ENCODE measurements at places on chromosomes 11 and 22.

- no peak for DNase-seq
These were observed at the start of gene NTM for GRCh38 chr11:131370090-131370751. NTM (plus strand) TSS chr11:131370615.

DNA sequence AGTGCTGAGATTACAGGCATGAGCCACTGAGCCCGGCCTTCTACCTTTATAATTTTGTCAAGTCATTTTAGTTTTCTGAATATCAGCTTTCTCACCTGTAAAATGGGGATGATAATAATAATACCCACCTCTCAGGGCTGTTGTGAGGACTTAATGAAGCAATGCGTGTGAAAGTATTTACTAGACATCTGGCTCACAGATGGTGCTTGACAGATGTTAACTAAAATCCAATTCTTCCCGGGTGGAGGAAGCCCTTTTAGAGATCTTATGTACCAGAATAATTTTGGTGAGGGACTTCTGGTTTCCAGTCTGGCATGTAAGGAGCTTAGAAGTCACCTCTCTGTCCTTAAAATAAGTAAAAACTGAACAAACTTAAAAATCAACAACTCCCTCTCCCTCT is 43.7 kb upstream of the NUP160 start:
- DNase-seq: no peak

DNA sequence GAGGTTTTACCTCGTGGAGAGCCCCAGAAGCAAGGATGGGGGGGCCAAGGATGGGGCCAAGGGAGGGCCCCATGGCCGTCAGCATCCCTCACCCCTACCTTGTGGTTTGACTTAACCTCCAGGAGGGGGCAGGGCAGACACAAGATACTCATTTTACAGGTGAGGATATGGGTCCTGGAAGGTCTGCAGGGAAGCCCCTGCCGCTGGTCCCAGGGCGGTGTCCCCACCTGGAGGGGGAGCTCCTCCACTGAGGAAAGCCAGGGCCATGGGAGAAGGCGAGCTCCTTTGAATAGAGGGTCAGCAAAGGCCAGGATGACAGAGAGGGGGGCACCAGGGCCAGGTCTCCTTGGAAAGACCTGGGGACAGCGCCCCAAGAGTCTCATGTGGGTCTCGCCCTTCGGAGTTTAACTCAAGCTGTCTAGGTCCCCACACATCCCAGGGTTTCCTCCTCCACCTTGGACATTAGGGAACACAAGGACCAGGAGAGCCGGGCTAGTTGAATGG is 5.9 kb upstream of the ADORA2A start:
- no peak for DNase-seq

DNA sequence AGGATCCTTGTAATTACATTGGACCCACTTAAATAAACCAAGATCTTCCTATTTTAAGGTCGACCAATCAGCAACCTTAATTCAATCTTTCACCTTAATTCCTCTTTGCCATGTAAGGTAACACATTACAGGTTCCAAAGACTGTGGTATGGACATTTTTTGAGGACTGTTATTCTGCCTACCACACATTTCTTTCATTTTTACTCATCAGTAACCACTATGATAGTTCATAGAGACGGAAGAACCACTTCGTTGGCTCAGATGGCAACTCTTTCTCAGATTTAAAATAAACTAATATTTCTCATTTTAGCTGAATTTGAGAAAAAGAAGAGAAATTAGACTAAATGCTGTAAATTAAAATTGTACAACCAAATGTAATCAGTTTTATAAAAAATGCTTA is 96.3 kb downstream of the PAX6 start:
- no peak for DNase-seq

DNA sequence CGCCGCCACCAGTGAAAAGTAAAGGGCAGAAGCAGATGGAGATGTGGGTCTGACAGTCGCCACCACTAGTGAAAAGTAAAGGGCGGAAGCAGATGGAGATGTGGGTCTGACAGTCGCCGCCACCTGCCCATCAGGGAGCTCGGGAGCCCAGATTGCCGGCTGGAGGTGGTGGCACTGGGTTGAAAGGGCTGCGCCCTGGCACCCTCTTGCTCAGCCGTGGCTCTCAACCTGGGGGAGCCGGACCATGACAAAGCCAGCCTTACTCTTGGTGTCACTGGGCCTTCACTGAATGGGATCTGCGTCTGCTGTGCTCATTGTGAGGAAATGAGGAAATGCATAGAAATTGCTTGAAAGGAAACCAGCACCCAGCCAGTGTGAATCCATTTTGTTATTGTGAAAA is 36.3 kb downstream of the AP2A2 start:
- DNase-seq: no peak

GRCh38 chr11:17150521-17150920 is 57.3 kb downstream of the PIK3C2A start:
- DNase-seq: no peak

- DNase-seq: no peak
These were observed 786 bp downstream of the CAPN1 start for GRCh38 chr11:65182258-65183170.

DNA sequence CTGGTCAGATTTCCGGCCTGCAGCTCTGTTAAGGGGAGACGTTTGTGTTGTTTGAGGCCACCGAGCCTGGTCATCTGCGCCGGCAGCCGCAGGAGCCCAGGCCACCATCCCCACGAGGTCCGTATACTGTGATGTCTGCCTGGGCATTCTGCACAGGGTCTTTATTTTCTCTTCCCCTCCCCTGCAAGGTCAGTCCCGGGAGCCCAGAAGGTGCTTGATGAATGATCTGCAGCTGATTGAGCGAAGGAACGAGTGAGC is 45.4 kb downstream of the CTTN start:
- no peak for DNase-seq

DNA sequence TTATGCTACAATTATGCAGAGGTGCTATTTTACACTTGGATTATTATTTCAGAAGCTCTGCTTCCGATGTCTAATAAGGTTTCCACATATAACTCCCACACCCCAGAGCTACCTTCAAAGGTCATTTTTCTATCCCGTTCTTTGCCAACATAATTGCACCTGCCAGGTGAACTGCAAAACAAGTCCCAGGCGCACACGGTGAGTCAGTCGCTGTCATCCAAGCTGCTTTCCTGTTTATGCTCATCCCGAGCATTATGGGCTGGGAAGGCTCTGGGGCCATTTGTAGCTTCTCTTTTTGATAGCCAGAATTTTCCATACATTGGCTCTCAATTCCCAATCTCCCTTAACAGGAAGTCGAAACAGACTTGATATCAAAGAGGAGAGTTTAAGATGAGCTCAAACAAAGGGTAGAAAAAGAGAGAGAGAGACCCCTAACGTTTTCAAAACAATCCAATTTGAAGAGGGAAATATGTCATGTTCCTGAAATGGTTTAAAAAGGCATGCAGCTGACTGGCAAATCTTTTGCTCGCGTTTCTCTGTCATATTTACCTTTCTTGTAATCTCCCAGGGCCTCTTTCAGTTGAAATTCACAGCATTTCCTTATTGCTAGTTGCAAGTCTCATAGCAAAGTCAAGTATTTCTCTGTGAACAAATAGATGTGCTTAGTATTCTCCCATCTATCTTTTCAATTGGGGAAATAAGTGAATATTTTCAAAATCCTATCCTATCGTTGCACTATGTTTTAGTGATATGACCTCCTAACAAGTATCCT is 815.9 kb downstream of the KCNA4 start:
- no peak for DNase-seq

GRCh38 chr11:65356394-65356972 is 1.9 kb downstream of the TIGD3 start:
- no peak for DNase-seq

DNA sequence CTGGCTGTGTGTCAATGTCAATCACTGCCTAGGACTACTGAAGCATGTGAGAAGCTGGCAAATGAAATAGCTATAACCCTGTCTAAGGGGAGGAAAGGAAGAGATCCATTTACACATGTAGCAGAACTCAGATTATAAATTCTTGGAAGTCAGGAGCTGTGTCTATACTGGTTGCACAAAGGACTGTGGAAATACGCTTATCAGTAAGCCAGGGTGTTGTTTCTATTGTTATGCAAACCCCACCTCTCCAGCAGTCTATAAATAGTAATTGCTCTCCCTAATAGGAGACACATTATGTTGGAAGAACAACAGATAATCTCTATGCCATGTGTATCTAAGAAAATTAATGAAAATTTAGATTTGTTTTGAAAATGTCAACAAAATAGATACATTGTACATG is 693.4 kb upstream of the CCDC90B start:
- no peak for DNase-seq

DNA sequence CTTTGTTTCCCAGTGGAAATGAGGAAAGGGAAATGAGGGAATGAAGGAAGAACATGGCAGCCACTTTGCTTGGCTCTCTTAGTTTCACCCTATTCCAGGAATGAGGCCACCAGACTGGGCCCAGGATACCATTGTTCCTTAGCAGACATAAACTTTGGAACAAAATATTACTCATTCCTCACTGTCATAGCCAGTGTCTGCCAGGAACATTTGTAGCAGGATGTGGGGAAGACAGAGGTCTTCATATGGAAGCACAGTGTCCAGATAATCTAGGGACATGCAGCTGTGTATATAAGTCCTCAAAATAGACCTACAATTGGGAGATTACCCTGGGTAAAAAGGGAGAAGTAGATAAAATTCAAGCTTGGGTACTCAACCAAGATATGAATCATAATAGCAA is 15.2 kb upstream of the FUT4 start:
- no peak for DNase-seq

- DNase-seq: no peak
These were observed 26.5 kb upstream of the CLMP start for GRCh38 chr11:123221584-123221983.

- DNase-seq: no peak
These were observed 42.4 kb downstream of the PRR14L start for GRCh38 chr22:31707519-31707918.

- DNase-seq: no peak
These were observed 24.9 kb upstream of the GRAMD1B start for GRCh38 chr11:123405123-123405592.

DNA sequence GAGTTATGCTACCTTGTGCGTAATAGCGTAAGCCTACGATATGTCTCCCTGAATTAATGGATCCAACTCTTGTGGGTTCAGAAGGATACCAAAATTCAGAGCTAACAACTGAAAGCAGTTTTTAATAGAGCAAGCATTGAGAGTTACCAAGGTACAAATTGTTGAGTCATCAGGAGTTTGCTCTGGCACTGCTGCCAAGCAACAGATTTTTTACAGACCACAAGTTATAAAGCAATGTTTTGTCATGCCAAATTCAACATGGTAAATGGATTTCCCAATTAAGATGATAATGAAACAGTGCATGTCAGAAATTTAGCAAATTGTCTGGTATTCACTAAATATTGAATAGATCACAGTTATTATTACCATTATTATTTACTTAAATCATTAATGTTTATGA is 295.6 kb downstream of the NELL1 start:
- no peak for DNase-seq

DNA sequence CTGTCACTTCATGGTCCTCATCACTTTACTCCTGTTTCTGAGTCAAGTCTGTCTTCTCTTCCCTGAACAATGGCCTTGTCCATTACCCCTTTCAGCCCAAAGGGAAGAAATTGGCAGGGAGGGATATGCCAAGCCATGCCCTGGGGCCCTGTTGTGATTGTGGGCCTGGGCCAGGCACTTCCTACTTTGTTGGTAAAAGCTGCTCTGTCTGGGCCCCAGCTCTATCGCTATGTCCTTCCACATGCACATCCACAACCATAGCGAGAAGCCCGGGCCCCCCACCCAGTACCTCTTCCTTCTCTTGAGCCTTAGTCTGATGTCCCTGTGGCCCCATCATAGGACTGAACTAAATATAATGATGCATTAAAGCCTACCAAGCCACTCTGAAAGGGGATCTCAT is 126.7 kb upstream of the RCN1 start:
- no peak for DNase-seq

DNA sequence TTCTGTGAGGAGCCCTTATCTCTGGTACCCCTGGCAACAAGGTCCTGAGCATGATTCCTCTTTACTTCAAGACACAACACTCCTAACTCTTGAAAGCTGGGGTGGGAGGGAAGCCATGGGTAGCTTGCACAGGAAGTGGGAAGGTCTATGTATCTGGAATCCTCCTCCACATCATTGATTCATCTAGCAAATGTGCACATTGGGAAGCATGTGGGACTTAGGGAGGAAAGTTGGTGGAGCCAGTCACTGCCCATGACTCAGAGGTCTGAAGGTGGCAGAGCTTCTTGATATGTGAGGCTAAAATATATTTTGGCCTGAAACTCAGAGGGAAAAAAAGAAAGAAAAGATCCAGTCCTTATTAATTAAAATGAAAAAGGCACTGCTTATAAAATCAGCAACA is 1000.9 kb downstream of the DLG2 start:
- no peak for DNase-seq

DNA sequence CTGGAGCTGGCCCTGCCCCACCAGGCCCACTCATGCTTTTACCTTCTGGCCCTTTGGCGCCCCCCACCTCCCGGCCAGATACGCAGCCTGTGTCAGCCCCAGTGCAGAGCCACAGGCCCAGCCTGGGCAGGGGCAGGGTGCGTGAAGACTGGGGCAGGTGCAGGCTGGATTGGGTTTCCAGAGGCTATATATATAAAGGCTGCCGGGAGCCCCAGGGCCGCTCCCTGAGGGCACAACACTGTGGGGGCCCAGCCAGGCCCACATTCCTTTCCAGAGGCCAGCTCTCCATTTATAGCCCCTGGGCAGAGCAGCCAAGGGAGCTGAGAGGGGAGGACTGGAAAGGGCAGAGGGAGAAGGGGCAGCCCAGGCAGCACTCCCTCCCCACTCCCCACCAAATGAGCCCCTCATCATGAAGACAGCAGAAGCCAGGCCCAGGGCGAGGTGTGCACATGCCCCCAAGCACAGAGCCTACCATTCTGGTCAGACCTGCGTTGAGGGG is 5.0 kb upstream of the MYOD1 start:
- DNase-seq: no peak

DNA sequence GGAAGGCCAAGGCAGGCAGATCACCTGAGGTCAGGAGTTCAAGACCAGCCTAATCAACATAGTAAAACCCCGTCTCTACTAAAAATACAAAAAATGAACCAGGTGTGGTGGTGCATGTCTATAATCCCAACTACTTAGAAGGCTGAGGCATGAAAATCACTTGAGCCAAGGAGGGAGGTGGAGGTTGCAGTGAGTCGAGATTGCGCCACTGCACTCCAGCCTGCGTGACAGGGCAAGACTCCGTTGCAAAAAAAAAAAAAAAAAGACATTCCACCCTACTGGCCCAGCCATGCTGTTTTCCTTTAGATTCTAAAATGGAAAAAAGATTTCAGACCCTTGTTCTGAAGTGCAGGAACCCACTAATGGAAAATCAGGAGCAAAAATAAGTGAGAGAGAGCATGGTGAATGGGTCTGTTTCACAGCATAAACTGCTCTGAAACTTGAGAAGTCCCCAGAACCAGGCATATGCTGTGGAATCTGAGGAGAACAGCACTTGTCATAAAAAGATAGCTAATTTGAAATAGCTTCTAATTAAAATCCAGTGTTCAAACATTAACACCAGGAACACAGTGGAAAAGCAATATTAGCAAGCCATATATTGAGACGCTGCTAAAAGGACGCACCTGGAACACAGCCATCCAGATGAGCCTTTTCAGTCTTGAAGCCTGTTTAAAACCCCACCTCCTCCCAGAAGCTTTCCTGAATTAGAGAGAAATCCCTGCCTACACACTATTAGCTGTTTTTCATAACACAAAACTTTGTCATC is 66.3 kb upstream of the CHRM4 start:
- no peak for DNase-seq

Measured in activated CD8-positive, alpha-beta memory T cell treated with anti-CD3 and anti-CD28 coated beads for 48 hours (primary cell).